ENCODE measurements at places on chromosomes 1 and 21.

GRCh38 chr1:201538612-201539551 is at the start of gene NAV1:
Gene NAV1 (plus strand): TSS chr1:201539127. CDS start chr1:201622885, 83,758 bp downstream.
- no peak for DNase-seq

- no peak for DNase-seq
Observed at GRCh38 chr1:115677182-115677555, 35.4 kb downstream of the VANGL1 start.

- DNase-seq: no peak
Observed at GRCh38 chr1:41097105-41097504, 75.6 kb upstream of the SLFNL1 start.

DNA sequence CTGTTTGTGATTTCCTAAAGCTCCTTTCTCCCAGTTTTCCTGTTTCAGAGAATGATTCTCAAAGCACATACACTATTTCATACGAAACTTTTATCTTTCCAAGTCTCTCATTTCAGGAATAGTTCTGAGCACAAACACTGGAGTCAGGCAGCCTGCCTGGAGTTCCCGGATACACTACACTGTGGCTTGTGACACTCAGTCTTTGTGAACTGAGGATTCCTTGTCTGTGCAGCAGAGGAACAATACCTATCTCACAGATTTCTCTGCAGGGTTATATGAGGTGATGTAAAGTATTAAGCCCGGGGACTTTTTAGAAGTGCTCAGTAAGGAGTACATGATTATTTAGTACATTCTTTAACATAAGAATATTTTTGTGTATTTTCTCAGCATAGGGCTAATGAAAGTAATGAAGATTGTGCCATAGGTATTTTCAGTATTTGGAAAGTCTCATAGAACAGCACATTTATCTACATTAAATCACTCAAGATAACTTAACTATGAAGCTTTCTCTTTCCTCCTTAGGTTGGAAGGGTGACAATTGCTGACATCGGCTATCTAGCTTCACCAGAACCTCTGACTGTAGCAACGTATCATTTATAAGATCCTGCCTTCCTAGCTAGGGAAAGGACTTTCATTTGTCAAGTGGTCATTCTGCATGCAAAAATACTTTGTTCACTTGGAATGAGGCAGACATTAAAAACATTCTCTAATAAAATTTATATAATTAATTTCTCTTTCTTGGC is 12.9 kb downstream of the GBP2 start:
- DNase-seq: no peak

- no peak for DNase-seq
Observed at GRCh38 chr1:212158912-212159796, 123.6 kb downstream of the DTL start.

DNA sequence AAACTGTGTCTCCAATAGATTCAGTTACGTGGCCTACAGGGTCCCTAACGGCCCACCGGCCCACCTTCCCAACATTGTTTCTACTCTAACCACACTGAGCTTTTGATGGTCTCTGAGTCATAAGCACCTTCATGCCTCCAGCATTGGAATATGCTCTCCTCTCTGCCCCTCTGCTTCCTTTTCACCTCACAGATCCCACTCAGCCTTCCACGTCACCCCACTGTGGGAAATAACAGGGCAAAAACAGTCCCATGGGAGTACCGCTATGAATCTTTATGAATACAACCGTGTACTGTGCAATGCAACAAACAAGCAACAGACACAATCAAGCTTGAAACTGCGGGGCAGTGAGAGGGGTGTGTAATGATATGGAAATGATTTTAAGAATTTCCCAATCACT is 5.3 kb upstream of the SARS1 start:
- no peak for DNase-seq

DNA sequence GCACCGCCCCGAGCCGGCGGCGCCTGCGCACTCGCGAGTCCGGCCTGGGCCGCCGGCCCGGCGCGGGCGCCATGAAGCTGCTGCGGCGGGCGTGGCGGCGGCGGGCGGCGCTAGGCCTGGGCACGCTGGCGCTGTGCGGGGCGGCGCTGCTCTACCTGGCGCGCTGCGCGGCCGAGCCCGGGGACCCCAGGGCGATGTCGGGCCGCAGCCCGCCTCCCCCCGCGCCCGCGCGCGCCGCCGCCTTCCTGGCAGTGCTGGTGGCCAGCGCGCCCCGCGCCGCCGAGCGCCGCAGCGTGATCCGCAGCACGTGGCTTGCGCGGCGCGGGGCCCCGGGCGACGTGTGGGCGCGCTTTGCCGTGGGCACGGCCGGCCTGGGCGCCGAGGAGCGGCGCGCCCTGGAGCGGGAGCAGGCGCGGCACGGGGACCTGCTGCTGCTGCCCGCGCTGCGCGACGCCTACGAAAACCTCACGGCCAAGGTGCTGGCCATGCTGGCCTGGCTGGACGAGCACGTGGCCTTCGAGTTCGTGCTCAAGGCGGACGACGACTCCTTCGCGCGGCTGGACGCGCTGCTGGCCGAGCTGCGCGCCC is at the start of gene B3GALT6:
Gene B3GALT6 (plus strand): TSS at position 30 of the 588 bp plus-strand sequence. CDS start 42 bp downstream, at position 72.
- no peak for DNase-seq

- DNase-seq: no peak
Observed at GRCh38 chr1:110188035-110188618, 22.0 kb upstream of the KCNC4 start.

DNA sequence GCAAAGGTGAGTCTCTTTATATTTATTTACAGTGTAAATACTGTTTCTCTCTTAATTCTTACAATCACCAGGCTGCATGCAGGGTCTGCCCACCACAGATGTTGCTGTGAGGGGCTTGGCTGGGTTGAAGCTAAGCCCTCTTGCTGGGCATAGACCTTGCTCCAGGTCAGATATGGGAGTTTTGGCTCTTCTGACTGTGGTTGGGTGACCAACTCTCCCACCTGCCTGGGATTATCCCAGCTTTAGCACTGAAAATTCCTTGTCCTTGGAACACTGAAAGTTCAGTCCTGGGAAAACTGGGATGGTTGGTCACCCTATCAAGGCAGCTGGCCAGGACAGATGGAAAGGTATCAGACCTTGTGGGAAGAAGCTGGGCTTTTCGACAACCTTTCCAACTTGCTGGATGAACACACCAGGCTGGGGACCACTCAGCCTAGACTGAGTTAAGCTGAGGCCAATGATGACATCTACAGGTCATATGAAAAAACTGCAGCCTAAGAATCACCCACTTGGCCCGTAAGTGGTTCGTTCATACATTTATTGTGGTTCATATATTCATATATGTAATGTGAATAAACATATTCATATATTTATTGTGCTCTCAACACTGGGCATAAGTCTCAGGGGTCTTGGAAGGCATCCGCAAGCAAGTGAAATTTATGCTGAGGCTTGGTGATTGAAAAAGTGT is 26.6 kb upstream of the HPDL start:
- DNase-seq: peak; percentile 30

GRCh38 chr1:214971071-214971470 is 111.5 kb upstream of the KCNK2 start:
- DNase-seq: no peak

- DNase-seq: no peak
Observed at GRCh38 chr1:106910798-106911197, 145.7 kb upstream of the PRMT6 start.

DNA sequence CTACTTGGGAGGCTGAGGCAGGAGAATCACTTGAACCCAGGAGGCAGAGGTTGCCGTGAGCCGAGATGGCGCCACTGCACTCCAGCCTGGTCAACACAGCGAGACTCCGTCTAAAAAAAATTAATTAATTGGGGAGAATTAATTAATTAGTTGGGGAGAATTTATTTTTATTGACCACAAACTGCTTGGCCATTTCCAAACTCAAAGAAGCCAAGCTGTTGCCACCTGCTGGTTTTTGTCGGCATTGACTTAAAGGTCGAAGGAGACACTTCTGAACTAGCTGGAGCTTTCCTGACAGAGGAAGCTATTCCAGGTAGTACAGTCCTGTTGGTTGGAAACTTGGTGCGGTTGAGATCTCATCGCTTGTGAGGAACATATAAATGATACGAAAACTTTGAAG is 13.1 kb downstream of the MAP1LC3C start:
- no peak for DNase-seq

DNA sequence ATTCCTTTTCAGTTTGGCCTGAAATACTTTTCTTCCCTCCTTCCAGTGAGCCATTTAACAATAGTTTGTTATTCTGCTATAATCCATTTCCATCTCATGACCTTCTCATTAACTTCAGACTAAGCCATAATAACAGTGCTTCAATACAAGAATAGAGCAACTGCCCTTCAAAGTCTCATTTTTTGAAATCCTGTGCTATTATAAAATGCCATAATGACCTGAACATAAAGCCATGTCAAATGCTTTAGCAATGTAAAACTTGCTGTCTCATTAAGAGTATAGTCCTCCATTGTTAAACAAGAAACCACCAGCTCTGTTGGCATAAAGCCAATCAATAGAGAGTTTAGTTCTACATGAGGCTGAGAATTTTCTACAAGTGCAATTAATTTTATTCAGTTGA is 9.6 kb upstream of the PIGK start:
- no peak for DNase-seq

DNA sequence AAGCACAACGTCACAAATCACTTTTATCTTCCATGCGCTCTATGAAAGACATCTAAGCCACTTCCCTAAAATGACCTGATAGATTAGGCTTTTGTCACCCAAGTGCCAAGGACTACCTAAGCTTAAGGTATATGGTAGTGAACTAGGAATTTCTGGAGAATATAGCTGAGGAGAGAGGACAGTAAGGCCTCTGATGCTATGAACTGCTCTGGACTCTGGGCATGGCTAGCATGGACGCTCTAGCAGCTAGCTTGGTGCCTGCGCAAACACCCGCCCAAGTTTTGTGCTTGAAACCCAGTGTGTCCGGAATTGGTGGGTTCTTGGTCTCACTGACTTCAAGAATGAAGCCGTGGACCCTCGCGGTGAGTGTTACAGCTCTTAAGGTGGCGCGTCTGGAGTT is 42.5 kb downstream of the OR10J5 start:
- DNase-seq: no peak

GRCh38 chr1:117535821-117536220 is 70.0 kb upstream of the TENT5C start:
- DNase-seq: no peak

DNA sequence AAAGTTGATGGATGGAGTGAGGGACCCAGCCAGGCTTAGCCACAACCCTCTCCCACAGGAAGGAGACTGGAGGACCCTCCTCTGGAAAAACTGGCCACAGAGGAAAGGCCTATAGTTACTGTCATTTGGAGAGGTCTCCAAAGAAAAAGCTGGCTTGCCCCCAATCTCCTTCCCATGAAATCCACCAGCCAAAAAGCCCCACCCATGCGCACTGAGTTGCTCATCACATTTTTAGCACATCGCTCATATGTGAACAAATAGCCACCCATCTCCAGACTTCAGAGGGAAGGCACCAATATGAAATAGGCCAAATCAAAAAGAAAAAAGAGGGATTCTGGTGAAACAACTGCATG is 36.9 kb upstream of the QSOX1 start:
- DNase-seq: no peak

DNA sequence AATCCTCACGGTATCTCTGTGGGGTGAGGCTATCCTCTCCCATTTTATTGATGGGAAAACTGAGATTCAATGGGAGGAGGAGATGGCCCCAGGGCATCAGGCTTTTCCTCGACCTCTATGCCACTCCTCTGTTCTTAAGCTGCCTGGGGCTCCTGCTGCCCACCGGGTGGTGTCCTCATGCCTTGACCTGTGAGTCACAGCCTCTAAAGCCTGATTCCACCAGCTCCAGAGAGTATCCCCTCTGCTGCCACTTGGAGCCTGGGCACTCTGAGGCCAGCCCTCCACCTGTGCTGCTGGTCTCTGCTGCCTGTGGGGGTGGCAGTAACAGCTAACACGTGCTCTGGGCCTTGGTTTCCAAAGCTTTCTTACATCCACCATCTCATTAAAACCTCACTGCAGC is 241.2 kb downstream of the TRABD2B start:
- DNase-seq: no peak

DNA sequence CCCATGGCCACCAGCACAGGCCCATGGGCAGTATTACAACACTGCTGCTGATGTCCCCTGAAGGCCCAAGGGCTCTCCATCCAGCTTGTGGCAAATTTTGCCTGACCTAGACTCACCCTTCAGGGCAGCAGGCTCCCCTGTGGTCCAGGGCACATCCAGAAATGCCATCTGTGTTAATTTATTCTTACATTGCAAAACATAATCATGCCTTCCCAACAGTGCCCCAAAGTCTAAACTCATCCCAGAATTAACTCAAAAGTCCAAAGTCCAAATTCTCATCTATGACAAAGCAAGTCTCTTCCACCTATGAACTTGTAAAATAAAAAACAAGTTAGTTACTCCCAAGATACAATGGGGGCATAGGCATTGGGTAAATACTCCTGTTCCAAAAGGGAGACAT is 13.3 kb downstream of the VN1R5 start:
- DNase-seq: no peak

GRCh38 chr21:26282058-26282457 is 111.5 kb upstream of the APP start:
- no peak for DNase-seq

DNA sequence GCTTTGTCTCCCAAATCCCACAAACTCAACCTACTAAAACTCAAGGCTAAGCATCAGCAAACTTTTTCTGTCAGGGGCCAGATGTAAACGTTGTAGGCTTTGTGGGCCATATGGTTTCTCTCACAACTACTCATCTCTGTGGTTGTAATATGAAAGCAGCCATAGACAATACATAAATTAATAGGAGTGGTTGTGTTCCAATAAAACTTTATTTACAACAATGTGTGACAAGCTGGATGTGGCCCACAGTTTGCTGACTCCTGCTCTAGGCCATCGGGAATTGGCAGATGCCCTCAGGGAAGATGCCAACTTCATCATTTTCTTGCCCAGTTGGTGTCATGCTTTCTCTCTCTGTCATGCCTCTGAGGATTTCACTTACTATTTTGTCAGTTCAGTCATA is 17.5 kb upstream of the ERRFI1 start:
- DNase-seq: no peak

GRCh38 chr1:157142201-157142600 is 4.0 kb upstream of the ETV3 start:
- DNase-seq: no peak

Measured in stimulated activated CD4-positive, alpha-beta T cell treated with anti-CD3 and anti-CD28 coated beads, Interleukin-12 subunit alpha, Interleukin-12 subunit beta, amount 100 ng/mL, for 48 hours (primary cell).